ENCODE measurements at places on chromosomes 5 and 9. TPM values are rescaled to one million over a fixed set of nuclear protein-coding genes. Genes with fewer than 3 reads are reported as not detected.

The HAVCR1 gene
- not detected for total RNA-seq

DNA sequence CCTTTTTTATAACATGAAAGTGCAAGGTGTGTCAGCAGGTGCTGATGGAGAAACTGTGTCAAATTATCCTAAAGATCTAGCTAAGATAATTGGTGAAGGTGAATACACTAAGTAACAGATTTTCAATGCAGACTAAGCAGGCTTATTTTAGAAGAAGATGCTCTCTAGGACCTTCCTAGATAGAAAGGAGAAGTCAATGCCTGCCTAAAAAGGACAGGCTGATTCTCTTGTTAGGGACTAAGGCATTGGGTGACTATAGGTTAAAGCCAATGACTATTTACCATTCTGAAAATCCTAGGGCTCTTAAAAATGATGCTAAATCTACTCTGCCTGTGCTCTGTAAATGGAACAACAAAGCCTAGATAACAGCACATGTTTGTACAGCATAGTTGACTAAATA, 1682.4 kb downstream of the MAT2B start:
- no peak overlapping the region for H3K4me3 ChIP-seq
- no peaks in the 10 kb centered on the region for H3K36me3 ChIP-seq
- DNase-seq = no peak
- H3K27me3 ChIP-seq = no peaks in the 10 kb centered on the region
- no peaks in the 10 kb centered on the region for H3K4me1 ChIP-seq

- DNase-seq = no peak
- no peak overlapping the region for H3K27ac ChIP-seq
These were observed 39.5 kb upstream of the MYOT start for GRCh38 chr5:137828180-137828579.

DNA sequence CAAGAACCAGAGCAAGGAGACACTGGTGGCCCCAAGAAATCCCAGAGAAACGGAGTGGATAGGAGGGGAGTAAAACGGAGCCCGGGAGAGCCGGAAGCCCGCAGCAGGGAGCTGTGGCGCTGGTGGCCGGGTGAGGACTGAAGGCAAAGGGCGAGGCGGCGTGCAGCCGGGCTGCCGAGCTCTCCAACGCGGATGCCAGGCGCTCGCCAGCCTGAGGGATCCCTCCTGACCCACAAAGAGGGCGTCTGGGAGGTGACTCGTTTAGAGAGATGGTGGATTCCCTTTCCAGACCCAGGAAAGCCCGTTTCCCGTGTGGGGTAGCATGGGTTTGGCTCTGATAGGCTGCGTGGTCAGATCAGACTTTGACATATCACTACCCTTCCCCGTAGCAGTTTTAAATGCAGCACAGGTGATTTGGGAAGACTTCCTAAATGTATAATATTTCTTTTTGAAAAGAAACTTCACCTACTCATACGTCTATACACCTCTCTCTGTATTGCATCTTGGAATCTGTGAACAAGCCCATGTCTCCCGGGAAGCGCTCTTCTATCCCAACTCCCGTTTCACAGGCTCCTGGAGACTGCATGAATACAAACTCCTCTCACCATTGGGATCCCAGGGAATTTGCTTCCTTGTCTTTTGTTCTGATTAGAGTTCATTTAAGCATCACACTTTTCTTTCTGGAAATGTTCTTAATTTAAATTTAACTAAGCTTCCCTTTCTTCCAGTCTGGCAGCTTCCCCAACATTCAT, 158.1 kb downstream of the C9orf152 start:
- DNase-seq = no peak
- H3K27me3 ChIP-seq = no peaks in the 10 kb centered on the region
- peak overlapping the region; percentile 100 for H3K4me3 ChIP-seq
- H3K36me3 ChIP-seq = peaks cover 4% of the 10 kb centered on the region

- no peaks in the 10 kb centered on the region for H3K27me3 ChIP-seq
- no peaks in the 10 kb centered on the region for H3K4me1 ChIP-seq
- no peaks in the 10 kb centered on the region for H3K36me3 ChIP-seq
- H3K27ac ChIP-seq = no peak overlapping the region
- no peak for DNase-seq
These were observed 22.5 kb downstream of the PITX1 start for GRCh38 chr5:135011355-135012032.
